Memory B cell (primary cell): ENCODE measurements at places on chromosomes 5 and 9.

GRCh38 chr9:97528529-97529230, 27.2 kb downstream of the TMOD1 start:
- no peak for DNase-seq

GRCh38 chr9:69109152-69109551, 64.9 kb upstream of the TJP2 start:
- DNase-seq, result no peak

DNA sequence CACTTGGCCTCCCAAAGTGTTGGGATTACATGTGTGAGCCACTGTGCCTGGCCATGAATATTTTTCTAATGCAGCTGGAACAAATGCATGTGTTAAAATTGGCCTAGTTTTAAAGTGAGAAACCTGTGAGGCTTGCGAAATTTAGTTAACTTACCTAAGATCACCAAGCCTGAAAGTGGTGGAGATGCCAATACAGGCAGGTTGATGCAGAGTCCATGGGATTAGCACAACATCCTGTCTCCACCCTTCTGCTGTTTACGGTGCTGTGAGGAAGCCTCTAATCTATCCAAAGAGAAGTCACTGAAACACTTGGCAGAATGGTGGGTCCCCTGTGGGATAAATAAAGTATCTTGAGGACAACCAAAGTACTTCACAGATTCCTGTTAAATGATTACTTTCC, 98.2 kb downstream of the PCSK5 start:
- DNase-seq, result no peak

DNA sequence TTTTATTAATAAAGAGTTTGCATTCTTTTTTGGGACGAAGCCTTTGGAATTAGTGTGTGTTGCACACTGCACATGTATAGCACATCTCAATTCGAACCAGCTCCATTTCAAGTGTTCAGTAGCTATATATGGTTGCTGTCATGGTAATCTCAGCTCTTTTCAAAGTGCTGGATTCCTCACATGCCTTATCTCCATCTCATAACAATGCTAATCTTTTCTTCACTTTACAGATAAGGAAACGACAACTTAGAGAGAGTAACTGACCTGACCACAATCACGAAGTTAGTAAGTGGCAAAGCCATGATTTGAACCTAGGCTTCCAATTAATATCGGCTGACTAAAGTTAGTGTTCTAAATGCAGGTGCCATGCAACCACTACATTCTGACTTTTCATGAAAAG, 204.8 kb upstream of the RASEF start:
- DNase-seq, result no peak

- no peak for DNase-seq
Observed at GRCh38 chr5:159459951-159460538, 129.8 kb upstream of the IL12B start.

DNA sequence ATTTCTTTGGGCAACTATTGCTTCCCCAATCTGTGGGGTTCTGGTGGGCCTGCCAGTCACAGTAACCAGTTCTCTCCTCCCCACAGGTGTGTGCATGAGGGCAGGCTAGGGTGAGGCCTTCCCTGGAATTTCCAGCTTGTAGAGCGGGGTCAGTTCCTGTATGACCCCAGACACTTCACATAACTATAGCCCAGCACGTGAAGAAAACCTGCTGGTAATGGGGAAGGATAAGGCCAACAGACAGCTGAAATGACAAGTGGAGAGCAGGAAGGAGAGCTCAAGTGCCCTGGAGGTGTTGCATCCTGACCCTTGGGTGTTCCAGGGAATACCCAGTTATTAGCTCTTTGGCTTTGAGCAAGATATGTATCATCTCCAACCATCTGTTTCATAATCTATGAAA, 142.2 kb downstream of the CDC42SE2 start:
- no peak for DNase-seq

DNA sequence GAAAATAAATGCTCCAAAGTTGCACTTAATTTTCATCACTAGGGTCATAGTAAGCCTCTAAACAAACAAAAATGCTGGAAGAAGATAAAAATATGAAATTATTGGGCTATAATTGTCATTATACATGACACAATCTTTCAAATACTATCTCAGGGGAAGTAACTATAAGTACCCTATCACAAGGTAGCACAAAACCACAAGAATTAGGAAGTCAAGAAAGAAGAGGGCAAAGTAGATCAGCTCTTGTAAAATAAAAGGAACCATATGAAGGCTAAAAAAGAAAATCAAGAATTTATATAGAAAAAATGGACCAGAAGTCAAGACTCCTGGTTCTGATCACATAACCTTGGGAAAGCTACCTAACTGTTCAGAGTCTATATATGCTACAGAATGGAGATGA, 48.1 kb downstream of the DIAPH1 start:
- DNase-seq, result no peak

GRCh38 chr5:14617441-14617840, 35.8 kb downstream of the OTULINL start:
- DNase-seq, result no peak

DNA sequence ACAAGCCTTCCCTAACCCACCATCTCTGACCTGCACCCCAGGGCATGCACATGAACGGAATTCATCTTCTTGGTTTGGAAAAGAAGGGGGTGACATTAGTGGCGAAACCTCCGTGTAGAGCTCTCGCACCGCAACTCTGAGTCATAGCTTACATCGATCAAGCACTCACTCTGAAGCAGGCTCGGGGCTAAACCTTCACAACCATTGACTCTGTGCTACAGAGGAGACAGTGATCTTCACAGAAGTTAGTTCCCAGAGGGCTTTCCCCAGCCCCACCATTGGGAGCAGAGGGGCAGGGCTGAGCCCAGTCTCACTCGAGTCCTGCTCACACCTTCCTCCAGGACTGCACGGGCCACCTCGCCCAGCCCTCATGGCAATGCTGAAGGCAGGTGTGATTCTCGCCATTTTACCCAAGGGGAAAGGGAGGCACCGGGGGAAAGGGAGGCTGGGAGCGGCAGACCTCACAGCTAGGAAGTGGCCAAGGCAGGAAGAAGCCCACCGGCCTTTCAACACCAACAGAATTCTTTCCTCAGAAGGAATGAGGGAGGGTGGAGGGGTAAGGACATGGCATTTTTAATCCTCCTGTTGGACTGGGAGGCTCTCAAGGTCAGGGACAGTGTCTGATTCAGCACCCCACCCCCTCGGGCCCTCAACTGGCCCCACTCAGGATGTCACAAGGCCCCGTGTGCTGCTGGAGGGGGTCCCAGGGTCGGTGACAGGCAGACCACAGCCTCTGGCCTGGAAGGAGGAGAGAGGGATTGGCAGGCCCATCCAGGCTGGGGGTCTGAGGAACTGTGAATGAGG, 25.9 kb upstream of the IL17B start:
- DNase-seq, result no peak

DNA sequence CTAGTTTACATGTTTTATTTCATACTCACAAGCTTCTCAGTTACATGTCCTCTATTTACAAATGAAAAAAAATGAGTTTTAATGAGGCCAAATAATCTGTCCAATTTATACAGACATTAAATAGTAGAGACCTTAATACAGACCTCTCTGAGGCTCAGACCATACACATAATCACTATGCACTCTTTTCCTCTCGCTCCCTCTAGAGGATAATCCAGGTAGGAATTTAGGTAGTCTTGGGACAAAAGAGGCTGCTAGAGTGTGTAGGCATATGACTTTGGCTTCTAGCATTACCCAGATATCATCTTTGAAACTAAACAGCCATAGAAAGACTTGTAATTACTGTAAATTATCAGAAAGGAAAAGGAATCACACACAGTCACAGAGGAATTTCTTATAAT, 444.7 kb downstream of the HINT1 start:
- no peak for DNase-seq

GRCh38 chr5:180590543-180591310, 572 bp downstream of the SCGB3A1 start:
- DNase-seq, result no peak

- DNase-seq, result no peak
Observed at GRCh38 chr5:127290019-127290945, at the start of gene MEGF10. Gene MEGF10, plus strand, starts transcription at chr5:127290796. Its CDS starts 40,513 bp downstream, at chr5:127331309.

- DNase-seq, result no peak
Observed at GRCh38 chr5:146091881-146092280, 13.5 kb downstream of the PLAC8L1 start.

DNA sequence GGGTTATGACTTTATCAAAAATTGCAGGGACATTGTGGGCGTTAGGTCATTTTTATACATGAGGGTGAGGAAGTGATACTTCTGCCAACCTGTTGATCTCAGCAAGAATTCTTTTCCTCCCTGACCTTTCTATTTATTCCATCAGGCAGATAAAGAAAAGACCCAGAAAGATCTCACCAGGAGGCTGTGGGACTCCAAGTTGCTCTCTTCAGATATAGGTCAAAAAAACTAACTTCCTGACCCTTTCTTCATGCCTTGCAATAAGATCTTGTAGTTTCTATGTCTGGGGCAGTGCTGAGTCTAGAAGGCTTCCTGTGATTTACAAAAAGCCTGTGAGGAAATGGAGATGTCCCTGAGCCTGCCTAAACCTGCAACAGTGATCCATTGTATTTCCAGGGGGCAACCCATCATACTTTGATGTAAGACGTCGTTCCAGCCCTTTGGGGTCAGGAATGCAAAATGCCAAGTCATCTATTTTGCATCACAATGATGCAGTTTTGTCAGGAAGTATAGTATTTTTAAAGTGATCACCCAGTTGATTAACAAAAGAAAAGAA, 22.0 kb upstream of the PIK3R1 start:
- no peak for DNase-seq

GRCh38 chr9:94982211-94982610, 255.7 kb downstream of the AOPEP start:
- no peak for DNase-seq

- DNase-seq, result no peak
Observed at GRCh38 chr5:113233606-113234005, 201.2 kb downstream of the TSSK1B start.

GRCh38 chr9:91240596-91241165, 121.0 kb downstream of the AUH start:
- no peak for DNase-seq

DNA sequence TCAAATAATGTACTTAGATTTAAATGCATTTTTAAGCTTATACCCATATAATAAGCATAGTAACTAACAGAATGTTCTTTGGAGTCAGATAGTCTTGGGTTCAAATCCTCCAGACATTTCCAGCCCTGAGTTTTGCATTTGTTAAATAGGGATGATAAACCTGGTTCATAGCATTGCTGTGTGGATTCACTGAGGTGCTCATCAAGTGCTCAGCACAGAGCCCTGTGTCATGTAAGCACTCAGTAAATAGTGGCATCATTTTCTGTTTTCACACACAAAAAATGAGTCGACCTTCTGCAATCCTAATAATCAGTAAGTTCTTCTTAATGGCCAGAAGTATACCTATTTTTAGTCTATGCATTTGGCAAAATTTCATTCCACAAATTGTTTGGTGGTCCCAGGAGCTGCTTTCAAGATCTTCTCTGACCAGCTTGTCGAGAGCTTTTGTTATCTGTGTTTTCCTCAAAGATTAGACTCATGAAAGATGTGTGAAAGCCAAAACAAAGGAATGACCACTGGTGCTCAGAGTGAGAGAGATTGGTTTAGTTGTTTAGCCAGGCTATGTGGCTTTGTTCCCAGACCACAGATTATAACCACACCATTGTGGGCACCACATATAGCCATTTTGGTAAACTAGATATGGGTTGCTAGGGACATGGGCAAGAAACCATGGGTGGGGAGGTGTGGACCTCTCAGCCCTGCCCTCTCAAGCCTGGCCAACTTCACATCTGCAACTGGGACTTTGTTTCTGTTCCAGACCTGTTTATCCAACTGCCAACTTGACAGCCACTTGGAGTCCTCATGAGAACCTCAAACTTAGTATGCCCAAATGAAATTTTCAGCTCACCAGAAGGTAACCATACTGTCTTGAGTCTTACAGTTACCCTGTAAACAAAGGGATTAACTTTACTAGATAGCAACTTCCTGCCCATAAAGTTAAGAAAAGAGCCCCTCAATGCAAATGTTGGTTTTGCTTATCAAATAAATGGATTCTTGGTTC, 45.0 kb downstream of the DOCK8 start:
- no peak for DNase-seq

GRCh38 chr5:152501294-152501693, 96.2 kb upstream of the NMUR2 start:
- no peak for DNase-seq

GRCh38 chr5:32627219-32627870, 42.0 kb downstream of the SUB1 start:
- DNase-seq, result no peak

DNA sequence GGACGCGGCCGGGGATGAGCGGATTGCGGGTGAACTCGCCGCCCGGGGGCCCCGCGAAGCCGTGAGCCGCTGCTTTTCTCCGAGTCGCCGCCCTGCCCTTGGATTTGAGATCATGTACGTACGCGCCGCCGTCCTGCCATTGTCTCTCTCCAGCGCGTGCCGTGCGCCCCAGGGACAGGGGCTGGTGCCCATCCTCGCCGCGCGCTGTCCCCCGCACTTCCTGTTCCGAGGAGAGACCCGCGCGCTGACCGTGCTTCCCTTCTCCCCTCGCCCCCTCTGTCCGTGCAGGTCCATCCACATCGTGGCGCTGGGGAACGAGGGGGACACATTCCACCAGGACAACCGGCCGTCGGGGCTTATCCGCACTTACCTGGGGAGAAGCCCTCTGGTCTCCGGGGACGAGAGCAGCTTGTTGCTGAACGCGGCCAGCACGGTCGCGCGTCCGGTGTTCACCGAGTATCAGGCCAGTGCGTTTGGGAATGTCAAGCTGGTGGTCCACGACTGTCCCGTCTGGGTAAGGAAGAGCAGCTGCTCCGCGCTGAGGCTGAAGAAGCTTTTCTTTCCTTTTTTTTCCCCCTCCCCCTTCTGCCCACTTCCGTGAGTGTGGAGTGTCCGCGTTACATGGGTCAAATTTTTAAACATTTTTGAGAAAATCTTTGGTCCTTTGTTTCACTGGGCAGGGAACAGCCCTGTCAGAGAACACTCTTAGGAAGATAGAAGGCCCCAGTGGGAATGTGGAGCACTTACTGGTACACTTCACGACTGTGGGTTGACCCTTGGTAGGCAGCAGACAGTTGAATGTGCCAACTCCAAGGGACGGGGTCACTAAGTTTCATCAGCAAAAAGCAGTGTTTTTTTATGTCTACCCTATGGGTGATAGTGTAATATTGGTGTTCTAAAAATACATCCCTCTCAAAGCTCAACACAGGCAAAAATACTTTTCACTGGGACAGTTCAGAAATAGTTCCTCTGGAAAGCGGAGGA, 727 bp downstream of the RHOBTB3 start:
- no peak for DNase-seq
